ENCODE measurements at places on chromosomes 1 and 21.

DNA sequence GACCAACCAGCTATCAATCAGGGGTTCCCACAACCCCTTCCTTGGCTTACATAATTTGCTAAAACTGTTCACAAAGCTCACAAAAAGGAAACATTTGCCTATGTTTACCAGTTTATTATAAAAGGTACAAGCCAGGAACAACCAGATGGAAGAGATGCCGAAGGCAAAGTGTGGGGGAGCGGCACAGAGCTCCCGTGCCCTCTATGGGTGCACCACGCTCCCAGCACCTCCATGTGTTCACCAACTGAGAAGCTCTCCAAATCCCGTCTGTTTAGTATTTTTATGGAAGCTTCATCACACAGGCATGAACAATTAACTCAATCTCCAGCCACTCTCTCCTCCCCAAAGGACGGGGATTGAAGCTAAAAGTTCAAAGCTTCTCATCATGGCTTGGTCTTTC lies 32.9 kb downstream of the PSMG1 start:
- DNase-seq: no peak

GRCh38 chr1:16226490-16227179 lies 10.3 kb downstream of the CPLANE2 start:
- peak; percentile 59 for DNase-seq

- no peak for DNase-seq
These were observed 9.8 kb downstream of the SDHC start for GRCh38 chr1:161324020-161324419.

DNA sequence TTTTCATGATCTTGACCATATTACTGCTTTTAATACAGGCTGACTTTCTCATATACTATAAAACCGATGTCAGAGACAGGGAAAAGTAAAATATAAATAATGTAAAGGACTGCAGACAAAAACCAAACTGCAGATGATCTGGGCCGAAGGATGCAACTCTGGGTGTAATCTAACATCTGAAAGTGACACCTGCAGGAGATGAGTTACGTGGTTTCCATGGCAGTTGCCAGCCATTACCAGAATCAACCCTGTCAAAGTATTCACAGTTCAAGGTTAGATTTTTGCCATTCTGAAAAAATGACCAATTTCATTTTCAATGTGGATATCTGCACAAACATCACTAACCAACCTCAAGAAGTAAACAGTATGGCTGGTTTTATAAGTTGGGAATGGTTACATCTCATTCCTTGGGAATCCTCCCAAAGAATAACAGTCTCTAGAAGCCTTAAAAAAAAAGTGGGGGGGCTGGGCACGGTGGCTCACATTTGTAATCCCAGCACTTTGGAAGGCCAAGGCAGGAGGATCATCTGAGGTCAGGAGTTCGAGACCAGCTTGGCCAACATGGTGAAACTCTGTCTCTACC lies 27.7 kb downstream of the DNAJC11 start:
- DNase-seq: no peak

GRCh38 chr1:181504399-181504842 lies 21.1 kb downstream of the CACNA1E start:
- DNase-seq: peak; percentile 81

- no peak for DNase-seq
These were observed 3.8 kb upstream of the BCAS2 start for GRCh38 chr1:114585231-114585630.

DNA sequence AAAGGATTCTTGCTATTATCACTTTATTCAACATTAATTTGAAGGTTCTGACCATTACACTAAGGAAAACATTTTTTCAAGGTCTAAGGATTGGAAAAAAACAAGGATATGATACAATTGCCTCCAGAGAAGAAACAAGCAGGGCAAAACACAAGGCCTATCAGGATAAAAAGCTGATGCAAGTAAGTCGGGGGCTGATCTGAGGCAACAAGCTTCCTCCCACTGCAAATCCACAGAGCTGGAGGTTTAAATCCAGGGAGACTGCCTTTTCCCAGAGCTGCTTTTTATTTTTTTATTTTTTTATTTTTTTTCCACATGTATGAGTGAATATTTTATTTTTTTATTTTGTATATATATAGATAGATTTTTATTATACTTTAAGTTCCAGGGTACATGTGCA lies 19.4 kb upstream of the S100A2 start:
- no peak for DNase-seq

DNA sequence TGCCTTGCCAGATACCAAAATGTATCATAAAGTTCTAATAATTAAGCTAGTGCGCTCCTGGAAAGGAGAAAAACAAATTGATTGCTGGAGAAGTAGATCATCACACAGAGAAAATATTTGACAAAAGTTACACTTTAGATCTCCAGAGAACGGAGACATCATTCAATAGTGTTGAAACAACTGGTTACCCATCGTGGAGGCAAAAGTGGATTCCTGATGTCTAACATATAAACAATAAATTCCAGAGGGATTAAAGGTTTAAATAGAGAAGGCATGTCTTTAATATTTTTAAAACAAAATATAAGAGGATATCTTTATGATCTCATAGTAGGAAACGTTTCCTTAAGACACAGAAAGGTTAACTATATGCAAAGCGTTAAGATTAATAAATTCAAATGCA lies 41.0 kb downstream of the NRIP1 start:
- DNase-seq: no peak

- DNase-seq: no peak
These were observed 51.3 kb downstream of the MAP10 start for GRCh38 chr1:232856541-232856940.

GRCh38 chr1:173884701-173885100 lies 16.5 kb downstream of the ZBTB37 start:
- DNase-seq: no peak

- DNase-seq: no peak
These were observed 16.4 kb upstream of the SLC44A3 start for GRCh38 chr1:94803517-94804441.

- DNase-seq: no peak
These were observed 22.2 kb downstream of the ACTL8 start for GRCh38 chr1:17777330-17777729.

- DNase-seq: no peak
These were observed 32.0 kb upstream of the CSF1 start for GRCh38 chr1:109878531-109879104.

DNA sequence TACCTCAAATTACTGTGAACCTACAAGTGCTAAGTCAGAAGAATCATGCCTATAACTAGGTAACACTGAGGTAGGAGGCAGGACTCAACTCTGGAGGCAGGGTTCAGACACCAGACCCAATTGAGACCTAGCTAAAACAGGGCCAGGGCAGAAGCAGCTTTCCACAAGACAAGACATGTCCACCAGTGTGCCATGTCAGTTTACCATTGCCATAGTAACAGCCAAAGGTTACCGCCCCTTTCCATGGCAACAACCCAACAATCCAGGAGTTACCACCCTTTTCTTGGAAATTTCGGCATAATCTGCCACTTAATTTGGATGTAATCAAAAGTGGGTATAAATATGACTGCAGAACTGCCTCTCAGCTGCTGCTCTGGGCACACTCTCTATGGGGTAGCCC lies 432.3 kb downstream of the DPYD start:
- DNase-seq: peak; percentile 10

GRCh38 chr1:202282596-202283283 lies 59.0 kb downstream of the UBE2T start:
- DNase-seq: no peak

GRCh38 chr1:18458133-18459092 lies 22.3 kb upstream of the KLHDC7A start:
- no peak for DNase-seq

- no peak for DNase-seq
These were observed 31.6 kb downstream of the OSBPL9 start for GRCh38 chr1:51648180-51649109.

DNA sequence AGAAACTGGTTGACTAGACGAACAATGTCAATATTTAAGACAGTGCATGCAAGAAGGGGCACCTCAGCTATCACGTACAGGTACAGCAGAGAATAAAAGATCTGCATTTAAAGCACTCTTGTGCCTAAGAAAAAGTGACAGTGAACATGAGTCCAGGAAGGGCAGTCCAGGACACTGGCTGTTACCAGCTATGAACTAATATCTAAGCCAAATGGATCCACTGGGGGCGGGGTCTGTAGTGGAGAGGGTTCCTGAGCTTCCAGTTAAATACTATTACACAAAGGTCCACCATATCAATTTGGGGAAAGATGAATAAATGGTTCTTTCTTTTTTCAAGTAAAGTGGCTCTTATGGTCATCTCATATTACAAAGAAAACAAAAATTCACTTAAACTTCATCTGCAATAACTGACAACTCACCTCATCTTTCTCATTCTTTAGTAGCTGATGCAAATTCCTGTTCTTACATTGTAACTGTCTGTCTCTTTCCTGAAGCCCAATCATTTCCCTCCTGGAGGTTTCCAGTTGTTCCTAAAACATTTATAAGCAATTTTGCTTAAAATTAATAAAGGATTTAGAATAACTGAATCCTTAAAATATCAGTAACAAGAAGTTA lies 24.5 kb downstream of the SSX2IP start:
- no peak for DNase-seq

DNA sequence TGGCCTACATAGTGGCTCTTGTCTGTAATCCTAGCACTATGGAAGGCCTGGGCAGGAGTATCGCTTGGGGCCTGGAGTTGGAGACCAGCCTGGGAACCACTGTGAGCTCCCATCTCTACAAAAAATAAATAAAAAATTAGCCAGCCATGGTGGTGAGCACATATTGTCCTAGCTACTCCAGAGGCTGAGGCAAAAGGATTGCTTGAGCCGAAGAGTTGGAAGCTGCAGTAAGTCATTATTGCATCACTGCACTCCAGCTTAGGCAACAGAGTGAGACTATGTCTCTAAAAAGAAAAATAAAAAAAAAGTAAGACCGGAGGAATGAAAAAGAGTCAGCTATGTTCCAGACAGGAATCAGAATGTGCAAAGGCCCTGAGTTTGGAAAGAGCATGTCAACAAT lies 115.3 kb downstream of the CYYR1 start:
- no peak for DNase-seq

GRCh38 chr21:30194701-30195299 lies 21.1 kb downstream of the CLDN8 start:
- DNase-seq: peak; percentile 1

- no peak for DNase-seq
These were observed 28.3 kb downstream of the NCMAP start for GRCh38 chr1:24584171-24584647.

DNA sequence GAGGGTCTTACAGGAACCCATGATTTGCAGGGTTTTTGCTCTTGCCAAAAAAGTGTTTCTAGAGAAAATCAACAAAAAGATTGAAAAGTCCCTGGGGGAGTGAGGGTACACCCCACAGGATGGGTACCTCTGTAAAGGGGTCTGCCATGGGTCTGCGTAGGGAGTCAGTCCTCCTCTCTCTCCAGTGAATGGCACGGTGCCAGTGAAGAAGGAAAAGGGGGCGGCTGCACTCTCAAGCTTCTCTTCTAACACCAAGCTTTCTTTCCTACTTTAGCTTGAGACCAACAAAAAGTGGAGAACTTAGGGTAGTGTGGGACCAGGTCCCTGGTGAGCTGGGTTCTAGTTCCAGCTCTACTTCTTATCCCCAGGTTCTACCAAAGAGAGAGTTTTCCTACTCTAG lies 87.4 kb downstream of the GLUL start:
- no peak for DNase-seq

DNA sequence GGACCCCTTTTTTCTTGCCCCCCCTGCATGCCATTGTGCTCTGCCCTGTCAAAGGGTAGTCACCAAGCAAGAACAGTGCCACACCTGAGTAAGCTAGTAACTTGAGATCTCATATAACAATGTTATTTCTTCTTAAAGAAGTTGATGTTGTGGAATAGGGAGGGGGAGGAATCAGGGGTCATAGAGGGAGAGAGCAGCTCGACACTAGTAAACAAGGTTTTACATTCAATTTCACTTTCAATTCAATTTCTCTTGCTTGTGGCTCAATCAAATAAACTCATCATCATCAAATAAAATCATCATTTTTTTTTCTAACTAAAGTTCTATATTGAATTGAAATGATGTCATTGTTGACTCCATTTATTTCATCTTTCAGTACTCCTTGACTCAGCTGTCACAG lies 106.4 kb downstream of the CRB1 start:
- no peak for DNase-seq

- no peak for DNase-seq
These were observed 1.5 kb upstream of the BATF3 start for GRCh38 chr1:212700892-212701819.

DNA sequence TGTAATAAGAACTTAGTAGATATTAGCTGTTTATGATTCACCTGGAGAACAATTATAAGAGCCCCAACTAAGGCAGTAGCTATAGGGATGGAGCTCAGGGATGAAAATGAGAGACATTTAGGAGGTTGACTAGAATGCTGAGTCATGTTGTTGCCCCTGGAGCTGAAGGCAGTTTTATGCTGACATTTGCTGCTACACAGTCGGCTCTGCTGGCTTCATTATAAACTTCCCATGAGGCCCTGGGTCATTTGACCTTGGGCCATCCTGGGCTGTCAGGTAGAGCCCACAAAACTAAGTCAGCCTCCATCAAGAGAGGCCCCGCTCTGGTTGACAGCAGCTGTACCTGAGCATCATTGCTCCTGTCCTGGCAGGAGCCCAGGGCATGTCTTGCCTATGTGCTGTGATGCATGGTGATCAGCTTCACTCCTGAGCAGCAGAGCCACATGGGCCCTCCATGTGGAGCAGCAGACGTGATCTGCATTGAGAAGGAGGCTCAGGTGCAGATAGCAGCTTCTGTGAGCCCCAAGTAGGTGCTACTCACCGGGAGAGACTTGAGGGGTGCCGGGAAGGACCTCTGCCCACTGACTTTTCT lies 112.4 kb downstream of the TBX19 start:
- DNase-seq: no peak

DNA sequence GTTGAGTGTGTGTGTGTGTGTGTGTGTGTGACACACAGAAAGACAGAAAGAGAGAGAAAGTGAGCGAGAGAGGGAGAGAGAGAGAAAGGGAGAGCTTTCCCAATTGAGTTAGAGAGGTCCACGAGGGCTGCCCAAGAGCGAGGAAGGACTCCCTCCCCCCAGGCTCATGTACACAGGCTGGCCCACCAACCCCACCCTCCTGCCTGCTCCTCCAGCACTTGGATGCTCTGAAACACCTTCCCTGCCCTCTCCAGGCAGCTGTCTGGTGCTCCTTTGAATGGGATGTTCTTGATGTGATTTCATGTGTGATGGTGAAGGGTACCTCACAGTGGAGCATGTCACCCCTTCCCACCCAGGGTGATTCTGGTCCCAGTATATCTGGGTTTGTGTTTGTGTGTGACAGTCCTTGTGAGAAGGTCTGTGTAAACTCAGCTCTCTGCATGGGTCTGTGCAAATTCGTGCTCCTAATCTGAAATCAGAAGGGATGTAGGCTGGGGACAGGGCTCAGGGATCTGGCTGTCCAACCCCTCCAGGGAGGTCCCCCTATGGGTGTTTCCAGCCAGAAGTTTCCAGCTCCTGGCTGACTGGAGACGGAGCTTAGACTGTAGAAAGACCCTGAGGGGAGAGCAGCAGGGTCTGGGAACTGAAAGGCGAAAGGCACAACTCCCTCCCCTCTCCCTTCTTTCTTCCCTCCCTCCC lies 6.8 kb upstream of the PEAR1 start:
- no peak for DNase-seq

All from NCI-H526 (cell line).